ENCODE measurements at places on chromosomes 1 and 21.

- no peak for DNase-seq
Measured at GRCh38 chr1:30159015-30159414, 564.4 kb downstream of the MATN1 start.

- DNase-seq = no peak
Measured at GRCh38 chr1:152014943-152015342, 21.3 kb upstream of the S100A10 start.

- DNase-seq = no peak
Measured at GRCh38 chr1:6911021-6911941, 126.0 kb downstream of the CAMTA1 start.

GRCh38 chr1:9643351-9644256 is 7.9 kb upstream of the PIK3CD start:
- no peak for DNase-seq

GRCh38 chr21:32410291-32410690 is 2.2 kb upstream of the EVA1C start:
- DNase-seq = no peak

DNA sequence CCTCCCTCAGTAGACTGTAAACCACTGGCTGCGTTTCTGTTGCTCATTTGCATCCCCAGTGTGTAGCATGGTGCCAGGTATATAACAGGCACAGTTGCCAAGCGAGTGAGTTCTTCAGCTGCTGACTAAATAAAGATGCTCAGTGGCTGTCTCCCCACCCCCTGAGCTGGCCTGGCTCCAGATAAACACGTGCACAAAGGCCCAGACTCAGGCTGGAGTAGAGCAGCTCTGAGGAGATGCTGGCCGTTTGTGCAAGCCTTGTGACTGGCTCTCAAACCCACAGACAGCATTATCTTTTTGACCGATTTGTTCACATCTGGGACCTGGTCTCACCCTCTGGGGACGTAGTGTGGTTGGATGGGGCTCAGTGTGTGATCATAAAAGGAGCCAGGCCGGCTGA is 7.1 kb downstream of the CHRNB2 start:
- no peak for DNase-seq

GRCh38 chr1:185292237-185292636 is 24.8 kb downstream of the IVNS1ABP start:
- no peak for DNase-seq

DNA sequence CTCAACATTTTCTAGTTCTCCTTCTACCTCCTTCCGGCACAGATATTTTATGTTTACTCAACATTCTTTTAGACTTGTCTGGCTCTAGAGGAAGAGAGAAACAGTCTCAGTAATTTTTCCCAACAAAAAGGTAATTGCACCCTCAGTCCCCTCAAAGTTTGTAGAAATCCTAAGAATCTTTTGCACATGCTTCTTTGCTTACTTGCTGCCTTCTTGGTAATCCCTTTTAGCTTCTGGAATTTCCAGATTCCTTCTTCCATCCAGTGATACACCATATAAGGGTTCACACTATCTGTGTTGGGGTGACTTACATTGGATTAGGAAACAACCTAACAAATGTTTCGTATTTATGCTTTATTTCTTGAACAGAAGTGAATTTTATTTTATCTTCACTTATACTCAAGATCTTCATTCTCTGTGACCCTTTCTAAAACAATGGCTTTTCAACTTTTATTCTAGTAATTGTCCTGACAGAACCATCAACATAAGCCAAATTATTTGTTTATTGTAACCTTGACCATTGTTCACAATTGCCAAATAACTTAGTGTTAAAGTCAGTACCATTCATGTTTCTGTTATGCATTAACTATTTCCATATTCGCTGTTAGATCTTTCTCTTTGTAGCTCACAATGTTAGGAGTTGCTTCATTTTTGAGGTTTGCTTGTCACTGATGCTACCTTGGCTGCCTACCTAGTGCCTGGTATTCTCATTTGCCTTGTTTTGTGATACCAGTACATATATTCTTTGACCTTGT is 238.1 kb downstream of the HMCN1 start:
- no peak for DNase-seq

DNA sequence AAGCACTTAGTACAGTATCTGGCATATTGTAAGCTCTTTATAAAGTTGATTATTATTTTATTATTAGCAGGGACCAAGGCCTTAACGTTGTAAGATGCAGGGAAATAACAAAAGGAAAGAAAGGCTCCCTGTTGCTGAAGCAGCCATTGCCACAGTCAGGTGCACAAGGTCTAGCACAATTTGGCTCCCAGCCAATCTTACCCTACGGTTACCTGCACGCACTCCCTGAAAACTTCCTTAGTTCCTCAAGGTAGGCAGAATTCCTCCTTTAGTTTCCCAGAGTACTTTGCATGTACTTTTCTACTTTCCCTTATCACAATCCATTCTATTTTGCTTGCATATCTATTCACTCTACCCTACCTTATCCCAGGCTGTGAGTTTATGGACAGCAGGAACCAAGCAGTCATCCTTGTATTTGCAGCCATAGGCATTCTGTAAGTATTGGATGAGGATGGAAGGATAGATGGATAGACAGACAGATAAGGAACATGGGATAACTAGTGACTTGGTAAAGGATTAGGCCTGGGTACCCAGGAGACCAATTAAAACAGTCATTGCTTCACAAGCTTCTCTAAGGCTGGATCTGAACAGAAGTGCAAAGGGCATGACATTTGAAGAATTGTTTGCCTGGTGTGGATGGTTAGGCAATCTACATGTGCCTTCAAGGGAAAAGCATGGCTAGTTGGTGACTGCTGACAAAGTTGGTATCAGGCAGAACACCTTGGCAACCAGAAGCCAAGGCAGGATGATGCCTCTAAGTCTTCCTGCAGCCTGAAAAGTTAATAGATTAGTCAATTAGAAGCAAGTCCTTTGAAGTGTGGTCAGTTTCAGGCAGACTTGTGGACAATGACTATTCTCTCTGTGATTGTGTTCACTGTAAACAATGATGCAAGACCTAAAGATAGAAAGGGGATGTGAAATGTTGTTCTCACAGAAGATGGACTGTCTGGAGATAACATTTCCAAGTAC is 20.8 kb upstream of the JAK1 start:
- no peak for DNase-seq

GRCh38 chr1:119768778-119769177 is at the start of gene HMGCS2:
Gene HMGCS2, minus strand, starts transcription at chr1:119768905. Its CDS starts 61 bp downstream, at chr1:119768844.
- no peak for DNase-seq

DNA sequence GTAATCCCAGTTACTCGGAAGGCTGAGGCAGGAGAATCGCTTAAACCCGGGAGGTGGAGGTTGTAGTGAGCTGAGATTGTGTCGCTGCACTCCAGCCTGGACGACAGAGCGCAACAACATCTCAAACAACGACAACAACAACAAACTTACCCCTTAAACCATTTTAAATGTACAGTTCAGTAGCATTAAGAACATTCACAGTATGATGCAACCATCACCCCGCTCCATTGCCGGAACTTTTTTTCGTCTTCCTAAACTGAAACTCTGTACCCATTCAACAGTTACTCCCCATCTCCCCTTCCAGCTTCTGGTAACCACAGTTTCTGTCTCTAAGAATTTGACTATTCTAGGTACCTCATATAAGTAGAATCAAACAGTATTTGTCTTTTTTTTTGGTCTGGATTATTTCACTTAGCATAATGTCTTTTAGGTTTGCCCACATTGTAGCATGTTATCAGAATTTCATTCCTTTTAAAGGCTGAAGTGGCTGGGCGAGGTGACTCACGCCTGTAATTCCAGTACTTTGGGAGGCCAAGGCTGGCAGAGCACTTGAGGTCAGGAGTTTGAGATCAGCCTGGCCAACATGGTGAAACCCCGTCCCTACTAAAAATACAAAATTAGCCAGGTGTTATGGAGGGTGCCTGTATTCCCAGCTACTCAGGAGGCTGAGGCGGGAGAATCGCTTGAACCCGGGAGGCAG is 19.6 kb downstream of the CA6 start:
- DNase-seq = no peak

- DNase-seq = no peak
Measured at GRCh38 chr1:152811671-152812070, at the start of gene LCE1B. Gene LCE1B, plus strand, starts transcription at chr1:152811971. Its CDS starts 476 bp downstream, at chr1:152812447.

Data from stimulated activated CD4-positive, alpha-beta T cell treated with anti-CD3 and anti-CD28 coated beads, Interleukin-4, amount 100 ng/mL, for 1 hour (primary cell).